ENCODE measurements at places on chromosomes 3 and 15.

- no peak for DNase-seq
Measured at GRCh38 chr3:77096966-77097890, 57.3 kb downstream of the ROBO2 start.

GRCh38 chr15:39433376-39433775, 147.5 kb upstream of the THBS1 start:
- DNase-seq = no peak

DNA sequence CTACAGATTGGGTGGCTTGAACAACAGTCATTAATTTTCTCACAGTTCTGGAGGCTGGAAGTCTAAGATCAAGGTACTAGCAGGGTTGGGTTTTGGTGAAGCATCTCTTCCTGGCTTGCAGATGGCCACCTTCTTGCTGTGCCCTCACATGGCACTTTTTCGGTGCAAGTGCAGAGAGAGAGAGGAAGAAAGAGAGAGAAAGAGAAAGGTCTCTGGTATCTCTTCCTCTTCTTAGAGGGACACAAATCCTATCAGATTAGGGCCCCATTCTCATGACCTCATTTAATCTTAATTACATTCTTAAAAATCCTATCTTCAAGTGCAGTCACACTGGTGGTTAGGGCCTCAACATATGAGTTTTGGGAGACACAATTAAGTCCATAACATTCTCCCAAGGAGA, 167.1 kb downstream of the NFKBIZ start:
- no peak for DNase-seq

DNA sequence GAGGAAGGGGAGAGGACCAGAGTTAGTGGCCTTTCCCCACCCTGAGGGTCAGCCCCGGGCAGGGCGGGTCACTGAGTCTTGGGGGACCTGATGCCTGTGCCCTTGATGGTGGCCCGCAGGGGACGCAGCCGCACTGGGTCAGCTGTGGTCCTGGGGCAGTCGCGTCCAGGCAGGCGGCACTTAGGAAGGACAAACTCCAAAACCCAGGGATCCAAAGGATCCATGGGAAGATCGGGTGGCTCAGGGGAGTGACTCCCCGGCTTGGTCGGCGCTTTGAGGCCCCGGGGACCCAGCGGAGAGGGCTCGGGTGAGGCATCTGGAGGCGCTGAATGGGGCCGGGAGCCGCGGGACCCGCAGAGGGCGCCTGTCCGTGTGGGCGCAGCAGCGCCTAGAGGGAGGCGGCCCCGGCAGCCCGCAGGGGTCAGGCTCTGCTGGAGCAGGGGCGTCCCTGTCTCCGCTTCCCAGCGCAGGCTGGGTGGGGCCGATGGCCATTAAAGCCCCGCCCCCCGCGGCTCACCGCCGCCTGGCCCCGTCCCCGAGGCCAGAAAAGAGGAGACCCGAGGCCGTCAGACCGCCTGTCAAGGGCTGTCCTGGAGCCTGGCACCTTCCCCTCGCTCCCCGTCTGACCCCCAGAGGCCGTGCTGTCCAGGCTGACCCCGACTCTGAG, 17.5 kb downstream of the CIDEC start:
- DNase-seq = no peak

DNA sequence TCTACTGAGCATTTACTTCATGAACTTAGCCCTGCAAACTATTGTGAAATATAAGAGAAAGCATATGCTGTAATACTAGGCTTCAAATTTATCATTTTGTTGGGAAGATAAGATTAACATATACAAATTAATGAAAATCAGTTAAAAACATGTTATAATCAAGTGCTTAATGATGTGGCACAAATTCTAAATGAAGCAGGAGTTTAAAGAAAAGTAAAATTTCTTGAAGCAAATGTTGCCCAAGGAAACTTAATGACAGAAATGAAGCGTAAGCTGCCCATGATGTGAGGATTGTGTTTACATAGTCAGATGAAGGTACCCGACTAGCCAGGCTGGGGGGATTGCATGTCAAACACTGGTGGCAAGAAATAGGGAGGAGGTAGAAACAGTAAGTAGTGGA, 103.1 kb upstream of the GAP43 start:
- no peak for DNase-seq

- no peak for DNase-seq
Measured at GRCh38 chr3:185423178-185423577, 60.2 kb downstream of the MAP3K13 start.

DNA sequence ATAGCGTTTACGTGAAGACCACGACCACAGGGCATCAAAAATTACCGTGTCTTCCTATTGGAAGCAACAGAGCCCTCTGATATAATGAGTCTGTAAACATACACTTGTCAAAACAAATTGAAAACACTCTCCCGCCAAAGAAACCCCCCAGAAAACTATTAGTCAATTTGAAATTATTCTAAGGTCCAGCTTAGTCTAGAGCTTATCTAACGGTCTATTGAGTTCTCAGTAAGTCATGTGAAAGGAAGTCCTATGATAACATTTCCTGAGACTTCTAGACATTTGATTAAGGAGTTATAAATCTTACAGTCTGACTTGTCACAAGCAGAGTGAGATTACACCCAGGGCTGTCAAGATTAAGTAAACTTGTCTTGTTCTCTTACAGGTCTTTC, 356.3 kb downstream of the FOXP1 start:
- DNase-seq = no peak

GRCh38 chr3:80060664-80061063, 292.9 kb upstream of the ROBO1 start:
- no peak for DNase-seq

- no peak for DNase-seq
Measured at GRCh38 chr3:100769693-100770092, 60.4 kb downstream of the TFG start.

DNA sequence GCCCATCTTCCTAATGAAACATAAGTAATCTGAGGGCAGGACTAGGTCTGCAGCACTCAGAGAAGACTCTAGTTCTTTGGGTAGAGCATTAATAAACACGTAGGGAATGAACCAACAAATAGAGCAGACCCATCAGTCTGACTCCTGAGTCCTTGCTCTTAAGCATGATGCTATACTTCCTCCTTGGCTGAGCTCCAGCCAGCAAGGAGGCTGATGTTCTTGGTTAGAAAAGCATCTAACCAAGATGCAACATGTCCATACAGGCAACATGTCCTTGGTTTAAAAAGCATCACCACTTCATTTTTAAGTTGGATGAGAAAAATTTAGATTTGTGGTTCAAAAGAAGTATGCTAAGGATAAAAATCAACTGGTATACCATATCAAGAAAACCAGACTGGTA, 8.5 kb upstream of the MYH15 start:
- DNase-seq = no peak

DNA sequence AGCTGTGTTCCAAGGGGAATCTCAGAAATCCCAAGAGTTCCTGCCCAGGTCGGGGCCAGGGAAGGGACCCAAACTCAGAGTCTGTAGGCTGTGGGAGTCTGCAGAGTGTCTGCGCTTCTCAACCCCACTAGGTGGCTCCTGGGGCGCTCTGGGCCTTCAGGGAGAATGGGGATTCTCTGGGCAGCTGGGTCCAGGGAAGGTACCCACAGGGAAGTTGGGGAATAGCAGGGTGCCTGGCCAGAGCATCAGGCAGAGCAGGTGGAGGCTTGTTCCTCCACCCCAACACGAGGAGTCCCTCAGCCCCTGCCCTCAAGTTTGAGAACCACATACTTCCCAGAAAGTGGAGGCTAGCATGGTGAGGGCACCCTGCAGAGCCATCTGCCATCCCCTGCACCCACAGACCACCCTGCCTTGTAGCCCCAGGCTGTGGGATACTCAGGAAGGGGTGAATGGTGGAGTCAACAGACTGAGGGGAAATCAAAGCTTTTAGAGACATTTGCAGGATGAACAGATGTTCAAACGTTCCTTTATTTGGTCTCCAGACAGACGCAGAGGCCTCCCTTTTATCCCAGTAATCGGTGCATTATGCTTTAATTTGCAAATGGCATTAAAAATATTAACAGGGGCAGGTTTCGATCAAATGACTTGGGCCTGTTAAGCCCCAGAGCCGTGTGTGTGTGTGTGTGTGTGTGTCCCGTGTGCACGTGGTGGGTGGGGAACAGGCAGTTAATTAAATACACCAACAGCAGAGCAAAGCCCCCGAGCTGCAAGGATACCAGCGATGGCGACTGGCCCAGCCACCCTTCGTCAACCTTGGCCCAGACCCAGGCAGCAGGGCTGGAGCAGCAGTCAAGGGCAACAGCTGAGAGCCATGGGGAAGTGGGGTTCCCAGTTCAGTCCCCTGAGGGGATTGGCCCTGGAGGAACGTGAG, 57.7 kb downstream of the DNAJB8 start:
- DNase-seq = no peak

DNA sequence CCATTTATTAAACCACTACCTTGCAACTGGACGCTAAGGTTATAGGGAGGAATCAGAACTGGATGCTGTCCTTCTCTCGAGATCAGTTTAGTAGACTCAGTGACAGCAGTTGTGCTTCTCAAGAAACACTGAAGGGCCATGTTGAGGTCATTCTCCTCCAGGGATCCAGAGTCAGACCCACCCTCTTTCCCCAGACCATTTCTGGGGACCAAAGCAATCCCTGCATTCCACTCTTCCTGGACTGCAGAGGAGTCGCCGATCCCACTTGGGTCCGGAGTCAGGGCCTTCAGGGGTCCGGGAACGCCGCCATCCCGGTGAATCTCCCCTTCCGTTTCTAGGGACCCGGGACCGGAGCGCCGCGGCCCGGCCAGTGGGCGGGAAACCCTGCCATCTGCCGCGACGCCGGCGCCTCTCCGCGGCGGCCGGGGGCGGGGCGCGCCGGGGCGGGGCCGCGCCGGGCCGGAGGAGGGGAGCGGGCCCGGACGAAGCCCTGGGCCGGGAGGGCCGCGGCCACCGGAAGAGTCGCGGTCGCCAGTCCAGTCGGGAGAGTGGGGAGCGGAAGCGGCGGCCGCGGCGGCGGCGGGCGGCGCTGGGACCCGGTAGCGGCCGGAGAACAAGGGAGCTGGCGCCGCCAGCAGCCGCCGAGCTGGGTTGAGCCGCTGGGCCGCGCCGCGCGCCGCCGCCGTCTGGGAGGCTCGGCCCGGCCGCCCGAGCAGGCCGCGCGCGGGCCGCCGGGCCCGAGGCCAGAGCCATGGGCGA, at the start of gene DVL3:
Gene DVL3 (plus strand): TSS at position 493 of the 759 bp plus-strand sequence. CDS start 259 bp downstream, at position 752.
- no peak for DNase-seq

DNA sequence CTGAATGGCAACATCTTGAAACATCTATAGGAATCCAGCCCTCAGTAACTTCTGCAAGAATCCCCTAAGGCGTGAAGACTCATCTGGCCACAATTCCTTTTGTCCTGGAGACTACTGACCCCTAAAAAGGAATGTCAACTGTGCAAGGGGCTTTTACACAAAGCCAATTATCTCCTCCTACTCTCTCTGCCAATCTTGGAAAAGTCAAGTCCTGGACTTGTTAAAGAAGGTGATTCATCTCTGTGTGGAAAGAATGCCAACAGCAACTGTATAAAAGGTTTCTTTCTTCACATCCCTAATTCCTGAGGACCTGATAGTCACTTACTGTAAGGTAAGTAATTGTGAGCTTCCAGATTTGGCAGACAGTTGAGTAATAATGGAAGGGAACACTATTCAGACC, 22.3 kb downstream of the THRB start:
- DNase-seq = no peak

DNA sequence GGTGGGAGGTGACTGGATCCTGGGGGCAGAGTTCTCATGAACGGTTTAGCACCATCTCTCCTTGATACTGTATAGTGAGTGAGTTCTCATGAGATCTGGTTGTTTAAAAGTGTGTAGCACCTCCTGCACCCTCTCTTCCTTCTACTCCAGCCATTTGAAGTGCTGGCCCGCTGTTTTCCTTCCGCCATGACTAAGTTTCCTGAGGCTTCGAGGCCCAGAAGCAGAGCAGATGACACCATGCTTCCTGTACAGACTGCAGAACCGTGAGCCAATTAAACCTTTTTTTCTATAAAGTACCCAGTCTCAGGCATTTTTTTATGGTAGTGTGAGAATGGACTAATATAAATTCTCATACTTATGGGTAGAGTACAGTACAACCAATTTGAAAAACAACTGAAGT, 123.6 kb upstream of the BHLHE40 start:
- no peak for DNase-seq

GRCh38 chr3:50264383-50264963, 4.5 kb upstream of the SEMA3B start:
- DNase-seq = no peak

- DNase-seq = no peak
Measured at GRCh38 chr3:184574515-184575417, 13.2 kb downstream of the EPHB3 start.
